ENCODE measurements at places on chromosomes 1 and 21.

- DNase-seq, result no peak
Measured at GRCh38 chr21:33067043-33067442, 2.9 kb upstream of the OLIG1 start.

- no peak for DNase-seq
Measured at GRCh38 chr1:68963353-68963752, 466.5 kb upstream of the DEPDC1 start.

DNA sequence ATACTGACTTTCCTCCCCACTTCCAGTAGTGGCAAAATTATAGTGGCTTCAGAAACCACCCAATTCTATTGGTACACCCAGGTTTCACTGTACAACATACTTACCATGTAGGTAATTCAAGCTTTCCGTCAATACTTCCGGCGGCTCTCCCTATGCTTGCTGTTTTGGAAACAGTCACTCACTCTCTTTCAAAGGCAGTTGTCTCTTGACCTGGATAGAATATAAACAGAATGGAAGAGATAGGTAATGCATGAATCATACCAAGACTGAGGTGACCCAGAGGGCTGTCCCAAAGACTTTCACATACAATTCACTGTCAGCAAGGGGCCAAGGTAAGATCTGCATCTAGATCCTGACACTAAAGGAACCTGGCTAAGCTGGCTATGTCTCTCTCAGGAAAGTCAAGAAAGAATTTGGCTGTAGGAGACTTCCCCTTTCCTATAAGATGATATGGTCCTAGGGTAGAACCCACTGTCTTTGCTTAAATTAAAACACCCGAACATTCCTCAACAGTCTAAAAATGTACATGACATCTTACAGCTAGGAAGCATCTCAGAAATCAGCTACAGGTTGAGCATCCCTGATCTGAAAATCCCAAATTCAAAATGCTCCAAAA, 59.6 kb downstream of the LUZP1 start:
- DNase-seq, result no peak

DNA sequence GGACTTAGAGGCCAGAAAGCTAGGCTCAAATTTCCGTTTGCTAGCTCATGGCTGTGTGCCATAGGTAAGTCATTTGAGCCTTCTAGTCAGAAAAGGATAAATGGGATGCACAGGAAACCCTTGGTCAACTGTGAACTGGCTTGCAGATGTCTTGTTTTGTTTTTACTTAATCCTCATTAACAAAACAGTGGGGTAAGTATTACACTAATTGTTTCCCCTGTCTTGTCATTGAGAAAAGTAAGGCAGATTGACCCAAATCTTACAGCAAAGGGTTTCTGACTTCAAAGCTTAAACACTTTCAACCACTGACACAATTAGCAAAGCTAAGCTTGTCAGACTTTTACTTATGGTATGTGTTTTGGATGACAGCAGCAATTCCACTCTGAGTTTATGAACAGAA, 291.3 kb downstream of the NTNG1 start:
- DNase-seq, result no peak

GRCh38 chr1:7827126-7827955, 25.5 kb downstream of the UTS2 start:
- DNase-seq, result no peak

DNA sequence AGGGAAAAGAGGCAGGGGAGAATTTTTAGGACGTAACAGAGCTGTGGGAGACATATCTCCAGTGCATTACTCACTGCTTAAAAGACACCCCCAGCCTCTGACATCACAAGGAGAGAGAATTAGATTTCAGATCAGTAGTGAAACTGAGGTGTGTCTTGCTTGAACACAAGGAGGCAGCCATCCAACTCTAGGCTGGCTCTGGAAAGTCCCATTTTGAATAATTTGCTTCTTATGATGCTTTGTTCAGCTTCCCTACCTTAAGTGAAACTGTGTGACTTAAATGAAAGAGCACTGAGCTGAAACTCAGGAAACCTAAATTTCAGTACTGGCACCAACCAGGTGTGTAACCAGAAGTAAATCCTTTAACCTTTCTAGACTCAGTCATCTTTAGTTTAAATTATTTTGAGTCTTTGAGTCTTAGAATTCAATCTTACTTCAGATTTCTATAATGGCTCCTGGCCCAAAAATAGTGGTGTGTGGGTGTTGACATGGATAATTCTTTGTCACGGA, 251.6 kb upstream of the SGIP1 start:
- DNase-seq, result no peak

DNA sequence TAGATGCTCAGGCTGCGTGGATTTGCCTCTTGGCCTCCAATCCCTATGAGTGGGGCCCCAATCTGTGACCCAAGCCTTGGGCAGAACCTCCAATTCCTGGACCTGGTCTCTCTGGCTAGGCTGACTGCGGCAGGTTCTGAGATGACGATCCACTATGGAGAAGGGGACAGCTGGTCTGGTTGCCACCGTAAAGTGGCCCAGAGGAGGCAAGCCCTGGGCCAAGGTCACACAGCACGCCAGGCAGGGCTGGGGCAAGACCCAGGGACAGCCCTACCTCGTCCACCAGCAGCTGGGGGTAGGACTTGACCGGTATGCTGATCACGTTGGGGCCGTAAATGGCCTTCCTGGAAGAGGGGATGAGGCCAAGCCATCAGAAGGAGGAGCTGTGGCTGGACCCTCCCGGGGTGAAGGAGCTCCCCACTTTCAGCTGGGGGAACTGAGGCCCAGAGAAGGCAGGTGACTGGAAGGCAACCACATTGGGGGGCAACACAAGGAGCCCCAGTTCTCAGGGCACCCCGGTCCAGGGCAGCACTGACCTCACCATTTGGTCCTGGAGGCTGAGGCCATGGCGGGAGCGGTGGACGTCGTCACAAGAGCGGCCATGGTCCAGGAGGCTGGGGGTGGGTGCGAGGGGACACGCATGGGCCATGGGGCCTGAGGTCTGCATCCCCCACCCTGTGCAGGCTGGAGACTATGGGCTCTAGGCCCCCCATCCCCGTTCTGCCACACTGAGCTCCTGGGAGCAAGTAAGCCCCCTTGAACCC, 9.8 kb downstream of the ATP13A2 start:
- DNase-seq, result no peak

DNA sequence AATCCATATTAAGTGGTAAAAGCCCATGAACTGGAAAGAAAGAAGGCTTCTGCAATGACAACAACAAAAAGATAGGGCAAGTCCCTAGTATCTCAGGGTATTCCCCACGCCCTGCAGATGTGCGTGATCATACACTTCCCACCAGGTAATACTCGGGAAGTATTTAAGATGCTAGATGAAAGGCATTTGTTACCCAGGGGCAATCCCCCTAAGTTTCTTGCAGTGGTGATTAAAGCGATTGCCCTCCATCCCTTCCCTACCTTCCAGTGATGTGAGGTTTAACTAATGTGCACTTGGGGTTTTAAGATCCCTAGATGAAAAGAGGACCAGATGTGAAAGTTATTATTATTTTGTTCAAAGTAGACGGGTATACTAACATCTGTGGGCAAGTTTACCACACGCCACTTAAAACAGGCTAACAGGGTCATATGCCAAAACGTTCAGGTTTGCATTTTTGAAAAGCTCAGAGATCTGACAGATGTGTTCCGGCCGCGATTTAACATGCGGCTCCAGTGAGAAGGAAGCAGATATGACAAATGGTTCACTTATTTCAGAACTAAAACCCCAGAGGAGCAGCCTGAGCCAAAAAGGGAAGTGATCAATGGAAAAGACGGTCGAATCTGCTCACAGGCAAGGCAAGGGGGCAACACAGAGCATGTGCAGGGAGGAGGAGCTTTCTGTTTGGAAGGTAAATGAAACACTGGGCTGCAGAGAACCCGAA, 17.4 kb downstream of the TIAM1 start:
- no peak for DNase-seq

GRCh38 chr1:51750218-51750617, 128.3 kb downstream of the NRDC start:
- DNase-seq, result no peak

- no peak for DNase-seq
Measured at GRCh38 chr1:197330213-197330612, 62.2 kb downstream of the CRB1 start.

DNA sequence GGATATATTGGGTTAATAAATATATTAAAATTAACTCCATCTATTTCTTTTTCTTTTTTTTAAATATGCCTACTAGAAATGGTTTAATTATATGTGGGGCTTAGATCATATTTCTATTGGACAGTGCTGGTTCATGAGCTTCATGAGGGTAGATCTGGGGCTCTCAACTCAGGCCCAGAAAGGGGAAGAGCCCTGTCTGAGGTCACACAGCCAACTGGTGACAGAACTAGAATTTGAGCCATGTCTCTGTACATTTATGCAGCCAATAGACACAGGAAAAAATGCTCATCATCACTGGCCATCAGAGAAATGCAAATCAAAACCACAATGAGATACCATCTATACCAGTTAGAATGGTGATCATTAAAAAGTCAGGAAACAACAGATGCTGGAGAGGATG, 5.1 kb upstream of the EPHB2 start:
- no peak for DNase-seq

GRCh38 chr1:69510026-69510425, 57.7 kb upstream of the LRRC7 start:
- DNase-seq, result no peak

DNA sequence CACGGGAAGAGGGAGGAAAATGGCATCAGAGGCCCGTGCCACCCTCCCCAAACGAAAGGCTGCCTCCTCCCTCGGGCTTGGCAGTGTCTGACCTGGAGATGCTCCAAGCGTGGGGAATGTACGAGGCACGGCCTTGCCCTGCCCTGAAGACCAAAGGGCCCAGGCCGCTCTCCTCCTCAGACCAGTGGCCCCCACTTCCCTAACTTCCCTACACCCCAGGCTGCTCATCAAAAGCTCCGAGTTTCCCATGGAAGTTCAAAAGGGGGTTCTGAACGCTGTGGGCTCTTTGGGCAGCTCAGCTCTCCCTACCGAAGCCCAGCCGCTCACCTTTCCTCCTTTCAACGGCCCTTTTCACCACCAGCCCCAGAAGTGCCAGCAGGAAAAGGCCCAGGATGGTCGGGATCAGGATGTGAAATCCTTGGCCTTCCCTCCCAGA, 11.8 kb downstream of the FCMR start:
- no peak for DNase-seq

- no peak for DNase-seq
Measured at GRCh38 chr1:207313131-207313530, 8.3 kb upstream of the CD55 start.

DNA sequence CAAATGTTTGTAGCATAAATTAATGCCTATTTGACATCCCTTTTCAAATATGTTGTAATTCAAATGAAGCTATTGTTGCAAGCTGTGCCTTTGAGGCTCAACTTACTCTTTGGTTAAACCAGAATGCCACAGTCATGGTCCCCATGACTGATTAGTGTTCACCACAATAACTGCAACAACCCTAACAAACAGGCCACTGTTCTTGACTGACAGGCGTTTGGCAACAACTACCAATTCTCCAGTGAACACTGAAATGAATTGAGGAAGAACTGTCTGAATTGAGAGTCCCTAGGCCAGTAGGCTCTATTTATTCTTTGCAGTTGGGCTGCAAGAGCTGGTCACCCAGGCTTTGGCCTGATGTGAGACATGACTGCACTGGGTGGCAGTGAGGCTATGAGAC, 6.6 kb upstream of the TMEM167B start:
- no peak for DNase-seq

GRCh38 chr1:227449051-227449450, 114.3 kb upstream of the ZNF678 start:
- peak; percentile 29 for DNase-seq

DNA sequence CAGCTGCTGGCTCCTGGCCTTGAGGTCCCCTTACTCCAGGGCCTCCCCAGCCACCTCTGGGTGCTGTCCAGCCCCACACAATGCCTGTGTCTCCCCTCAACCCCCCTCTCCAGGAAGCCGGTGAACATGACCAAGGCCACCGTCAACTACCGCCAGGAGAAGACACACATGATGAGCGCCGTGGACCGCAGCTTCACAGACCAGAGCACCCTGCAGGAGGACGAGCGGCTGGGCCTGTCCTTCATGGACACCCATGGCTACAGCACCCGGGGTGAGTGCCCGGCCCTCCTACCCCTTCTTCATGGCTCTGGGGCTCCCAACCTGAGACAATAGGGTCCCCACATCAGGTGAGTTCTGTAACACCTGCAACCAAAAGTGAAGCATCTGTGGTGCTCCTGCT, 55.4 kb downstream of the PTPRU start:
- DNase-seq, result no peak

GRCh38 chr1:41343790-41344699, 17.2 kb upstream of the FOXO6 start:
- DNase-seq, result no peak

GRCh38 chr21:31838586-31839355, 34.0 kb upstream of the HUNK start:
- DNase-seq, result no peak

- DNase-seq, result no peak
Measured at GRCh38 chr1:21280011-21280471, 10.2 kb downstream of the ECE1 start.

- DNase-seq, result no peak
Measured at GRCh38 chr1:95652423-95652965, 418.5 kb downstream of the RWDD3 start.

- DNase-seq, result no peak
Measured at GRCh38 chr1:211965108-211965805, 70.1 kb downstream of the INTS7 start.

GRCh38 chr1:177423090-177423489, 252.3 kb downstream of the BRINP2 start:
- no peak for DNase-seq

GRCh38 chr1:225479996-225480720, 52.3 kb upstream of the LBR start:
- no peak for DNase-seq

GRCh38 chr21:46604975-46605766, at the start of gene S100B:
TSS of gene S100B (minus strand) at chr21:46605082. CDS start at chr21:46602415, 2,667 bp downstream.
- no peak for DNase-seq

DNA sequence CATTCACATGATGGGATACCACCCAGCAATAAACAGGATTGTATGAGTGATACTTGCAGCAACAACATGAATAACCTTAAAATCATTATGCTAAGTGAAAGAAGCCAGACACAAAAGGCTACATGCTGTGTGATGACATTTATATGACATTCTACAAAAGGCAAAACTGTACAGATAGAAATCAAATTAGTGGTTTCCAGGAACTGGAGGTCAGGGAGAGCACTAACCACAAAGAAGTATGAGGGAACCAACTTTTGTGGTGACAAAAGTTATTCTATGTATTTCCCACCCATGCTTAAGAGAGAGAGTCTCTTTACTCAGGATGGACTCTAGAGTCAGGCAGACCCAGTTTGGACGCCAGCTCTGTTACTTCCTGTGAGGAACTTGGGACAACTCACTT, 364.5 kb upstream of the DAB1 start:
- no peak for DNase-seq

DNA sequence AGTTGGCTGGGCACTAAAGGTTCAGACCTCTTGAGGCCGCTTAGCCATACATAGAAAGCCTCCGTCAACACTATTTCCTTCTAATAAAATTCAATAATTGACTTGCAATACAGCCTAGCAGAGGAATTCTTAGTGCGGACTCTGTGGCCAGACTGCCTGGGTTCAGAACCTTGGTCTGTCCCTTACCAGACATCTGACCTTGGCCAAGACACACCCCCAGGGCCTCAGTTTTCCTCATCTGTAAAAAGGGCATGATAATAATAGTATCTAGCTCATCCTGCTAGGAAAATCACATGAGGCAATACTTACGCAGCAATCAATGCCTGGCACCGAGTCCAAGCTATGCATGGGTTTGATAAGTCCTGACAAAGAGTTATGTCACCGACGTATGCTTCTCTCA, 148.2 kb upstream of the SOD1 start:
- DNase-seq, result no peak

GRCh38 chr1:229456016-229456415, 22.1 kb upstream of the ACTA1 start:
- DNase-seq, result no peak

- no peak for DNase-seq
Measured at GRCh38 chr1:58030456-58030855, 516.1 kb downstream of the OMA1 start.
